ENCODE measurements at places on chromosomes 7 and 10. TPM values are rescaled to one million over a fixed set of nuclear protein-coding genes. Genes with fewer than 3 reads are reported as not detected.

Gene ZNF746
- 16.4 TPM for total RNA-seq

Gene CHAT
- total RNA-seq: not detected

Gene TSPAN12
- total RNA-seq: 102 TPM

Gene TMEM225B
- 0.31 TPM for total RNA-seq

Gene TASOR2
- total RNA-seq: 108 TPM

Gene CPA2
- 2.0 TPM for total RNA-seq

Gene PPP1R3A
- total RNA-seq: not detected
